GM23248 (cell line): ENCODE measurements at places on chromosomes 1 and 21. TPM values are rescaled to one million over a fixed set of nuclear protein-coding genes. Genes with fewer than 3 reads are reported as not detected.

GRCh38 chr1:183470147-183470960, 1.9 kb upstream of the SMG7 start:
- peak overlapping the region; percentile 99 for H3K27ac ChIP-seq
- H3K27me3 ChIP-seq = no peaks in the 10 kb centered on the region
- peak overlapping the region; percentile 98 for H3K4me3 ChIP-seq
- H3K36me3 ChIP-seq = no peaks in the 10 kb centered on the region
- peak; percentile 92 for DNase-seq

DNA sequence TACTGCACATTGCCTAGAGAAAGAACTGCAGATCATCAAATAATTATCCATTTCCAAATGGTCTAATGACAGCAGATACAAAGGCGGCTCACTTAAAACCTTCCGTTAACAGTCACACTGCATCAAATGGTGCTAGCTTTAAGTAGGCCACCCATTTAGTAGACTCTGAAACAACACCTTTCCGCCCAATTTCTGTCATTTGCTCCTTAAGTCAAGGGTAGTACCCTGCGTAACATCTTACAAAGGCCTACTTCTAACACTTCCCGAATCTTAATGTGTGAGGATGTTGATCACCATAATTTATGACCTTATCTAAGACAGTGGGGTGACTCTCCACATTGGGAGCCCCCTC, 692 bp upstream of the RALGPS2 start:
- no peak overlapping the region for H3K27ac ChIP-seq
- no peaks in the 10 kb centered on the region for H3K36me3 ChIP-seq

DNA sequence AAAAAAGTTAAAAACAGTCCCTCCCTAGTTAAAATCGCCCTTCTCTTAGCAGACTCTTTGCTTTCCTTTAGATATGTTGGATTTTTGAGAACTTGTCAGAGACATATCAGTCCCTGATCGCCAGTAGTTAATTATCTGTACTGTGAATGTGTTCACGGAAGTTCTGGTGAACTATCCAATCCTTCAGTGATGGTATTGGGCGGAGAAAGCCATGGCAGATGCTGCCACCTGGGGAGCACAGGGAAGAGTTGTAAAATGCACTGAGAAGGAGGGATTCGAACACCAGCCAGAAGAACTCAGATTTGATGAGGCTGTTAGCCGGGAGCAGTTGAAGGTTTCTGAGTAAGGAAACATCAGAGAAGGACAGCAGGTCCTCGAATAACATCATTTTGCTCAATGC, 17.5 kb upstream of the KIF14 start:
- H3K4me1 ChIP-seq = peaks cover 20% of the 10 kb centered on the region
- H3K27ac ChIP-seq = no peak overlapping the region
- H3K4me3 ChIP-seq = no peak overlapping the region
- no peaks in the 10 kb centered on the region for H3K27me3 ChIP-seq

DNA sequence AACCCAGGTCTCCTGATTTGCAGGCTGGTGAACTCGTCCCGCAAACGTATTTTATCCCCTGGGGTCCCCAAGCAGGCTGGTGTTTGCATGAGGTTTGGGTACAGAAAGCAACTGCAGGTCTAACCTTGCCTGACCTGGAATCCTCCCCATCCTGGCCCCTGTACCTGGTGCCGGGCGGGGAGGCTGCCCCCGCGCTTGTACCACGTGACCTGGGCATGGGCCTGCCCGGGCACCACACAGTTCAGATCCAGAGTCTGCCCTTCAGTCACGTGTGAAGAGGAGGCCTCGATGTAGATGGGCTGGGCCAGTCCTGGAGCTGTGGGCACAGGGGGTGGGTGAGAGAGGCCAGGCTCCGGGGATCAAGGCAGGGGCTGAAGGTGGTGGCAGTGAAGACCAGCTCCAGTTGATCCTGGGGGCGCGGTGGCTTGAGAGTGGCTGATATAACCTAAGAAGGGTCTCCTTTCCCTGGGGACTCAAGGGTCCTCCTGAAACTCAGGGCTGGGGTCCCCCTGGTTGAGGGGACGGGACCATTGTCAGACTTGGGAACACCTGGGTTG, 30.6 kb downstream of the LDLRAD2 start:
- peaks cover 59% of the 10 kb centered on the region; the same call in 1 of the 2 replicates for H3K36me3 ChIP-seq
- H3K4me3 ChIP-seq = no peak overlapping the region
- no peak overlapping the region for H3K27ac ChIP-seq
- no peaks in the 10 kb centered on the region for H3K27me3 ChIP-seq

DNA sequence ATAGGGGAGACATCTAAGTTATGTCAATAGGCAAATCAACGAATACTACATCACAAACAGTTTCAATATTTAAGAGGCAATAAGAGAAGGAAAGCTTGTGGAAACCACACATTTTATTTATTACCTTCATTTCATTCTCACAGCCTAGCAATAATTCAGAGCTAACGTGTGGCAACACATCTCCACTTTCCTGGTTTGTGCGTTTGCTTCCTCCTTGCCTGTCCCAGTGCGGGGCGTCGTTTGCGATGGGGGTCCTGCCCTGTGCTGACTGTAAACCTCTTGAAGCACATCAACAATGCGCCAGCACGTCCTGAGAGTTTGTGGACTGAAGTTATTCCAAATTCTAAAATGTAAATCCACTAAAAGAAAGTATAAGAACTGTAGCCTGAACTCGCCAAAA, 14.4 kb upstream of the VPS26C start:
- H3K4me1 ChIP-seq = no peaks in the 10 kb centered on the region
- H3K27ac ChIP-seq = no peak overlapping the region
- DNase-seq = no peak
- no peaks in the 10 kb centered on the region for H3K36me3 ChIP-seq
- H3K27me3 ChIP-seq = no peaks in the 10 kb centered on the region

DNA sequence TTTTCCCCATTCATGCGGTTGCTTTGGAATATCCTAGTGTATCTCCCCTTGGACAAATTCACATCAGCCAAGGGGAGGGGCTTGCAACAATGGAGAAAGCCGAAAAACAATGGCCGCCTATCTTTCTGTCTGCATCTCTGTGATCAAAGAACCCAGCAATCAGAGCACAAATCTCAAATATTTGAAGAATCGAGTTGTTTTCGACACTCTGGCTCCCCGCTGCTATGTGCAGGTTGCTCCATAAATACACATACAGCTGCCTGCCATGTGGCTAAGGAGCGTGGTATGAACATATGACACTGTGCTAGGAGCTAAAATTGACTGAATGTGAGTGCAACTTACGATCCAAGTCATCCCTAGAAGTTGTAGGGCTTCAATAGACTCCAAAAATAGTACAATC, 8.5 kb downstream of the CFHR4 start:
- no peaks in the 10 kb centered on the region for H3K4me1 ChIP-seq
- DNase-seq = no peak
- no peaks in the 10 kb centered on the region for H3K36me3 ChIP-seq
- no peak overlapping the region for H3K27ac ChIP-seq
- H3K4me3 ChIP-seq = no peak overlapping the region
- H3K27me3 ChIP-seq = peaks cover 22% of the 10 kb centered on the region; the same call in 1 of the 2 replicates

DNA sequence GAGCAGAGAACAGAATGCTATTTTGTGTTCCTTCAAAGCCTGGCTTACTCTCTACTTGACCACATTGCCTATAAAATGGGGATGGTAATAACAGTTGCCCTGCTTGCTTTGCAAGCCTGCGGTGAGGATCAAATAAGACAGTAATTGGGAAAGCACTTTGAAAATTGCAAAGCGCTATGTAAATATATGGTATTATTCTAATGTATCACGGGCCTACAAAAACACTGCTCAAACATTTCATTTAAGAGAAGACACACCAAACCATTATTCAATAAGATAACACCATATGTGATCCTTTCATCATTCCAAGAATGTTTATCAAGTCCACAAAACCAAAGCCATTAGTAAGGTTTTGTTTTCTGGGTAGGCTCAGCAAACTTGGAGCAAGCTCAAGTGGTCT, 208.4 kb downstream of the ROR1 start:
- peaks cover 24% of the 10 kb centered on the region for H3K4me1 ChIP-seq
- no peak overlapping the region for H3K27ac ChIP-seq
- no peaks in the 10 kb centered on the region for H3K36me3 ChIP-seq
- no peak overlapping the region for H3K4me3 ChIP-seq

GRCh38 chr1:82030830-82031229, 230.1 kb downstream of the ADGRL2 start:
- H3K27me3 ChIP-seq = no peaks in the 10 kb centered on the region
- no peak for DNase-seq
- no peak overlapping the region for H3K4me3 ChIP-seq
- H3K4me1 ChIP-seq = no peaks in the 10 kb centered on the region

Gene DNASE2B
- polyA plus RNA-seq = not detected in 2 replicates

Gene KCNH1
- 0.71 and 0.77 TPM in 2 replicates for polyA plus RNA-seq

Gene SPRR5
- not detected in 2 replicates for polyA plus RNA-seq

Gene LCE1E
- not detected in 2 replicates for polyA plus RNA-seq

Gene C1orf94
- not detected in 2 replicates for polyA plus RNA-seq

Gene AGT
- polyA plus RNA-seq = 0.16 TPM in 1 of 2 replicates, not detected in the other

Gene GPA33
- polyA plus RNA-seq = not detected in 2 replicates

Gene AMPD1
- not detected in 2 replicates for polyA plus RNA-seq
